ENCODE measurements at places on chromosomes 11 and 22.
A peak's percentile ranks its signal among the peaks of the same experiment; 100 is the strongest.

- DNase-seq = no peak
Measured at GRCh38 chr11:38173676-38174075, 1575.6 kb upstream of the RAG2 start.

- no peak for DNase-seq
Measured at GRCh38 chr11:89381094-89381493, 110.1 kb downstream of the NOX4 start.

GRCh38 chr11:35747668-35748067, 85.1 kb downstream of the TRIM44 start:
- no peak for DNase-seq

- DNase-seq = no peak
Measured at GRCh38 chr11:132728026-132728425, 804.3 kb downstream of the OPCML start.

DNA sequence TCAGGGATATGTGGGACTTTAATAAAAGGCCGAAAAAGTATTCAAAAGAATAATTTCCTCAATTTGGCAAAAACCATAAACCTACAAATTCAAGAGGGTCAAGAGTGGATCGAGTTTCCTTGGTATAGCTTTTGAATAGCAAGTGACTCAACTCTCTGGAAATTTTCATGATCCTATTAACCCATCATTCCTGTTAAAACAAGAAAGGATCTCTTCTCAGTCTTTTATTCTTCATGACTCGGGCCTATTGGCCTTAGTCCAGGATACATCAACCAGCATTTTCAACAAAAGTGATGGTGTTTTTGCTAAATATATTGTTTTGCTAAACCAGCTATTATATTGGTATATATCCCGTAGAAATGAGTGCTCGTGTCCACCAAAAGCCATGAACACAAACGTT, 110.3 kb downstream of the ATXN10 start:
- no peak for DNase-seq

DNA sequence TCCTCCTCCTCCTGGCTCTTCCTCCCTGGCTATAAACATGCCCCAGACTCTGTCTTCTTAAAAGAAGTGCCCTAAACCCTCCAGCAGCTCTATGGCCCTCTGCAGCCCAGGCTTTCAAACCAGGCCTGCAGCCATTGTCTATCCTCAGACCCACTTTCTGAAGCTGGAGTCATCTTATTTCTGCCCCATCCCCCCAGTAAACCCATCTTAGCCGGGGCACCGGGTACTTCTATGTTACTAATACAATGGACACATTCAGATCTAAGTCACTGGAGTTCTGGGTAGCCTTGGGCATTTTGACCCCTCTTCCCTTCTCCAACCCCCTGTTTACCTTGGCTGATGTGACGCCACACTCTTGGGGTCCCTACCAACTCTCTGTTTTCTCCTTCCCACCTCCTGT, 29.7 kb upstream of the CACNG2 start:
- DNase-seq = no peak

GRCh38 chr11:36007127-36007655, 63.3 kb downstream of the LDLRAD3 start:
- no peak for DNase-seq

GRCh38 chr11:76023236-76024068, 182.8 kb downstream of the WNT11 start:
- DNase-seq = no peak

DNA sequence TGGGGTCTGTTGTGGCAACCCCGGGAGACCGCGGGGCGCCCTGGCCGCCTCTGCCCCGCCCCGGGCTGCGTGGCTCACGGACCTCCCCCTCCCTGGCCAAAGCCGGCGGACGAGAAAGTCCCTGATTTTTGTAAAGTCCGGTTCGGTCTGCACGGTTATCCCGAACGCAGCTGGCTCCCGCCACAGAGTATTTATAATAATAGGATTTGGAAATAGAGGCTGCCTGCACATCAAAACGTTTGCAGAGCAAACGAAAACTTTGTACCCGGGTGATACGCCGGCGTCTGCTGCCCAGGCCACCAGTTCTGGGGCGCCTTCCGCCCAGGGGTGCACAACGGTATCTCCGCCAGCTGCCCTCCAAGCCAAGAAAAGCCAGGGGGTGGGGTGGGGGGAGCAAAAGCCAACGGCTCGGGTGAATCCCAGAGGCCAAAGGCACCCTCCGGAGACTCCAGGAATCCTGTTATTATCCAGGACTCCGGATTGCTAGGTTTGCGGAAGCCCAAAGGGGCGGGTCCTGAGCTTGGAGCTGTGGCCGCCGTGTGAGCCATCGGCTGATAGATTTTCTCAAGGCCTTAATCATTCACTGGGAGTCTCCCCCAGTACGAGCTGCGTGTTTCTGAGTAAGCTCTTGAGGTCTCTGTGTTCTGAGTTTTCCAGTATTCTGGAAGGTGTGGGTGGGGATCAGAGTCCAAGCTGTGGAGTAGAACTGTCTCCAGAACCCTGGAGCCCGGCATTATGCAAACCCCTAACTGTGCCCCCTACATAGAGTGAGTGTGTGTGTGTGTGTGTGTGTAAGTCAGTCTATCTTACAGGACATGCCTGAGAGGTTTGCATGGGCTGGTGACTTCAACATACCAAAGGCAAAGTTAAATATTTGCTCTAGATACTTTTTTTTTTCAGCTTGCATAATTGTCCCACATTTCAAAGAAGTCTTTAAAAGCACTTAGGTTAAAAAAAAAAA, 673 bp upstream of the SHANK2 start:
- DNase-seq = no peak

DNA sequence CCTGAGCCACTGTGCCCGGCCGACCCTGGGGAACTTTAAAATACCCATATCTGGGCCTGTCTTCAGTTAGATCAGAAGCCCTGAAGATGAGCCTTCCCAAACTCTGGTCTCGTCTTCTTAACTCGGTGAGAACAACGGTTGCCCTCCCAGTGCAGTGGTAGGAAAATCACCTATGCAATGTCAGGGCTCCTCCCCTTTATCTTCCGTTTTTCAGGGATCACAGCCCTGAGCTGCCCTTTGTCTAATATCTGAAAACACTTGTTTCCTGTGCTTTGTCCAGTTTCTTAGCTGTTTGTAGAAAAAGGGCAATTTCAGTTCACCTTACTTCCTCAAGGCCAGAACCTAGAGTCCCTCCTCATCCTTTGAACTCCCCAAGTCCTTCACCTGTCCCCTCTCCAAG, 9.4 kb downstream of the DRAP1 start:
- peak; percentile 40 for DNase-seq

GRCh38 chr11:128911701-128912100, 20.5 kb downstream of the KCNJ5 start:
- DNase-seq = no peak
